ENCODE measurements at places on chromosomes 2 and 18.

DNA sequence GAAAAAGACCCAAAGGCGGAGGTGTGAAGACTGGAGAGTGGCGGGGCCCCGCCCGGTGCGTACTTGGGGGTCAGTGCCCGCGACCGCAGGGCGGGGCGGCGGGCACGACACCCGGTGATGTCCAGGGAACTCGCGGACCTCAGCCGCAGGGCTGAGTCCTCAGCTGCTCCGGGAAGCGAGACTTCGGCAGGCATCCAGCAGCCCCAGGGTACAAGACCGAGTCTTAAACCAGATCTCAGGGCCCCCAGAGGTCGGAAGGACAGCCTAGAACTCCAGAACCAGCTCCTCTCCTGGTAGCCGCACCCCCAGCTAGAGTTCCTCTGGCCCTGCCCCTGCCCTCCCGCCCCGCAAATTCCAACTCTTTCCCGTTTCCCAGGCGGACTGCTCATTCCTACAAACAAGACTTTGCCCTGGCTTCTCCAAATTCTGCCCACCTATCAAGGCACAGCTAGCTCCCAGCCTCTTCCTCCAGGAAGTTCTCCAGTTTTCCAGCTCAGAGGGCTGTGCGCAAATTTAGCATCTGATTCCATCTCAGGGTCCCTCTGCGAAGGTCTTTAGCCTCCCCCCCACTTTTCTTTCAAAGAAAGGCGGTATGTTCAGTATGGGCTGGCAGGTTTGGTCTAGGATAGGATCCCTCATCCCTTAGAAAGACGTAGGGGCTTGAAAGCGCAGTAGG, 26.0 kb upstream of the NOTO start:
- no peak for DNase-seq

DNA sequence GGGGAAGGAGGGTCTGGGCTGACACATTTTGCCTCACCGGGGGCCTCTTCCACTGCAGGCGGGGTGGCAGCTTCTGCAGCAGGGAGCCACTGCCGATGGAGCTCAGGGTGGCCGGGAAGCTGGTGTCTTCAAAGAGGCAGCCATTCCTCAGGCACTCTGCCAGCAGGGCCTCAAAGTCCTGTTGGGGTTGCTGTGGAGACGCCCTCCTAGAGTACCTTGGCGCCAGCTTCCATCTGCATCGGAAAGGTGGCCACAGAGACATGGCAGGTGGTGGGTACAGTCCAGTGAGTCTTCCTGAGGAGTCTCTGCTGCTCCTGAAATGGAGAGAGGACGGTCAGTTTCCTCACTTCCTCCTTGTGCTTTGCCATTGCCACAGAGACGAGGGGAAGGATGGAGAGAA, 12.1 kb downstream of the CAPN14 start:
- no peak for DNase-seq

DNA sequence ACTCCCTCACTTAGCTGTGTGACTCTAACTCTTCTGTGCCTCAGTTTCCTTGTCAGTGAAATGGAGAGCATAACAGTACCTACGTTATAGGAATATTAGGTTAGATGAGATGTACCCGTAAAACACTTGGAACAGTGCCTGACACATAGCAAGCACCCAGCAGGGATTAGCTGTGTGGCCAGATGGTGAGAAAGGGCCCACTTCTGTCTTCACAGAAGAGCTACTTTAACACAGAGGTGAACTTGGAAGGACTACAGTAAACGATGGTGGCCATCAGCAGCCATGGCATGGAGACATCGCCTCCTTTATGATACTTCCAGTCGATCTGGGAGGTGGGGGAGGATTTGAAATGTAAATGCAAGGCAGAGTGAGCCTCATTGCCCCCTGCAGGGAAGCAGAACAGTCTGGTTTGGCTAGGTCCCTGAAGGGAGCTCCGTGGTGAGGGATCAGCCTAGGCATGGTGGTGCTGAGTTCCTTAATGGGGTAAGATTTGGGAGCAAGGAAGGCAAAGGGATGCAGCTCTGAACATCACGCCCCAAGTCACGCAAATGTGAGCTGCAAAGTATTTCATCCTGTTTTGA, 101.7 kb upstream of the ALPP start:
- no peak for DNase-seq

- DNase-seq = no peak
These were observed 248.0 kb downstream of the MYCN start for GRCh38 chr2:16188261-16188890.

GRCh38 chr2:112936927-112937232, 25.9 kb downstream of the IL37 start:
- no peak for DNase-seq

DNA sequence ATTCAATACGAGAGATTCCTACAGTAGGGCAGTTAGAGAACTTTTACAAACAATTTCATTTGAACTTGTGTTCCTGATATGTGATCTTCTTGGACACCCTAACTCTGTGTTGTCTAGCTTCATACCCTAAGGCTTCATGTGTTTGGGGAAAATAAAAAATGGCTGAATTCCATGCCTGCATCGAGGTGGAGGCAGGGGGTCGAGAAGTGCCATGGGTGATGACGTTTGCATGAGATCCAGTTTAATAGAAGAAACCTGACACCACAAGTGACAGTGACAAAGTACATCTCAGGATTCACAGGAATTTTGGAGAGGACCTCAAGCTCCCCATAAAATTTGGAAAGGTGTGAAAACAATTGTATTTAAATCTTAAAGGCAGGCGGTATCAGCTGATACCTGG, 169.2 kb upstream of the NABP1 start:
- no peak for DNase-seq

DNA sequence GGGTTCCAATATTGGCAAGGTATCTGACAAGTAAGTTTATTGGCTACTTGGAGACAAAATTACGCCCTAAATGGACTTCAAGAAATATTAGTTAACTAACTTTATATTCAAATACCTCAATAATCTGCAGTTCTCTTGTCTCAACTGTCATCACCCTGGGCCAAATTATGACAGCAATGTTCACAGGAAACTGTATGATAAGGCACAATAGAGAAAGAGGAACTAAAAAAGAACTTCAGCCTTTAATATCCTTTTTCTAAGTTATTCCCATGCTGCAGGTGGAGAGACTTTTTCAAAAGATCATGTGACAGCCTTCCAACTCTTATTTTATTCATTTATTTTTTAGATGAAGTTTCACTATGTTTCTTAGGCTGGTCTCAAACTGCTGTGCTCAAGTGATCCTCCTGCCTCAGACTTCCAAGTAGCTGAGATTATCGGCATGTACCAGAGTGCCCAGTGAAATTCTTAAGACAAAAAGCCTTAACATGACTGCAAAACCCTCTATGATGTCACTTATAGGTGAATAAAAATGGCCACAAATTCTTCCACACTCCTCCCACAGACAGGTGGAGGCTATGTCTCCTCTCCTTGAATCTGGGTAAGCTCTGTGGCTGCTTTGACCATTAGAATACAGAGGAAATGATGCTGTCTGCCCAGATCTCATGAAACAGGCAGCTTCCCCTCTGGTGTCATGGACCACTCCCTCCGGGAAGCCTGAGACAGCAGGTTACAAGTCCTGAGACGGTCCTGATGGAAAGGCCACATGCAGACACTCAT, 211.0 kb downstream of the TGIF1 start:
- no peak for DNase-seq

GRCh38 chr18:45841765-45842442, 16.4 kb downstream of the SIGLEC15 start:
- DNase-seq = no peak

GRCh38 chr2:220279840-220280239, 652.4 kb downstream of the SLC4A3 start:
- peak; percentile 17 for DNase-seq
